ENCODE measurements at places on chromosomes 7 and 10. TPM values are rescaled to one million over a fixed set of nuclear protein-coding genes. Genes with fewer than 3 reads are reported as not detected.

Gene CELF2
- 47.8 TPM for total RNA-seq

Gene OR9A2
- total RNA-seq, result not detected

Gene HECW1
- 0.35 TPM for total RNA-seq

Gene STEAP1
- total RNA-seq, result 10.3 TPM

Gene HABP2
- not detected for total RNA-seq

Gene PRPS1L1
- total RNA-seq, result not detected

Gene JAZF1
- total RNA-seq, result 10.6 TPM

Gene RBP3
- total RNA-seq, result not detected

Gene BMPER
- 28.2 TPM for total RNA-seq

Gene SDK1
- total RNA-seq, result 2.4 TPM

Gene WEE2
- not detected for total RNA-seq

Gene PRKCQ
- total RNA-seq, result 0.12 TPM

Gene ASB10
- total RNA-seq, result not detected

Gene NME8
- not detected for total RNA-seq

Gene SPAG6
- not detected for total RNA-seq

Gene ELN
- 56.1 TPM for total RNA-seq

Gene OPN4
- total RNA-seq, result not detected

Gene TMEM213
- total RNA-seq, result not detected

Gene PROSER2
- 45.7 TPM for total RNA-seq

Gene DYDC2
- not detected for total RNA-seq

Gene FAM237B
- total RNA-seq, result not detected

Gene MACC1
- under 0.01 TPM for total RNA-seq

Gene OR2A5
- not detected for total RNA-seq

Gene C10orf95
- not detected for total RNA-seq

Gene MBL2
- total RNA-seq, result not detected

Gene ANKRD30A
- total RNA-seq, result not detected

Gene PKD1L1
- total RNA-seq, result not detected

Gene ELFN1
- total RNA-seq, result 0.93 TPM

Gene PCGF6
- total RNA-seq, result 9.2 TPM

Gene TRIM73
- total RNA-seq, result under 0.01 TPM
